ENCODE measurements at places on chromosomes 3 and 15. TPM values are rescaled to one million over a fixed set of nuclear protein-coding genes. Genes with fewer than 3 reads are reported as not detected.

Gene GP5
- not detected for polyA plus RNA-seq

Gene CAMKV
- polyA plus RNA-seq, result not detected

- DNase-seq, result no peak
Observed at GRCh38 chr3:147538034-147538433, 128.9 kb downstream of the ZIC1 start.

GRCh38 chr3:127486321-127486944, 104.1 kb downstream of the TPRA1 start:
- DNase-seq, result no peak

DNA sequence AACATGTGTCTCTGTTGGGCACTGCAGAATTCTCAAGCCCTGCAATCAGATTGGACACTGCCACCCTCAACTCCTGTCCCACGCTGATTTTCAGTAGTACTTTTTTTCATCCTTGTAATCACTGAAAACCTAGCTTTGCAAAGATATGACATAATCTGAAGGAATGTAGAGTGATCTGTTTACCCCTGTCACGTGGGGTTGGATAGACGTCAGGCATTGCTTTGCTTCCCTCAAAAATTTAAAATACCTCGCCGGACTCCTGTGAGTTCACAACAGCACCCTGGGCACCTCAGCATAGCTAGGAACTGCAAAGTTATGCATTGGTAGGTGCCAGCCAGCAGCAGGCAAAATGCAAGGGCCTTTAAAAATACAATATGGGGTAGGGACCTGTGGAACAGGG, 71.1 kb upstream of the OXTR start:
- DNase-seq, result no peak

GRCh38 chr3:194150252-194150934, 14.4 kb downstream of the HES1 start:
- peak; percentile 23 for DNase-seq

Data from foreskin keratinocyte (primary cell).